ENCODE measurements at places on chromosomes 3 and 15.

GRCh38 chr15:93274257-93274656, 185.2 kb upstream of the RGMA start:
- H3K4me3 ChIP-seq, result no peak overlapping the region
- H3K27ac ChIP-seq, result no peak overlapping the region
- no peak for DNase-seq
- no peaks in the 10 kb centered on the region for H3K27me3 ChIP-seq

GRCh38 chr15:78049691-78050440, 27.6 kb downstream of the TBC1D2B start:
- peaks cover 22% of the 10 kb centered on the region for H3K4me1 ChIP-seq
- peak; percentile 48 for DNase-seq
- H3K27me3 ChIP-seq, result no peaks in the 10 kb centered on the region
- peaks cover 27% of the 10 kb centered on the region for H3K36me3 ChIP-seq
- H3K4me3 ChIP-seq, result no peak overlapping the region

GRCh38 chr3:134892761-134893160, 97.7 kb downstream of the EPHB1 start:
- no peaks in the 10 kb centered on the region for H3K27me3 ChIP-seq
- H3K4me1 ChIP-seq, result no peaks in the 10 kb centered on the region
- H3K4me3 ChIP-seq, result no peak overlapping the region
- no peak overlapping the region for H3K27ac ChIP-seq
- no peaks in the 10 kb centered on the region for H3K36me3 ChIP-seq

GRCh38 chr3:30135190-30135589, 471.2 kb upstream of the TGFBR2 start:
- no peaks in the 10 kb centered on the region for H3K36me3 ChIP-seq
- H3K27ac ChIP-seq, result no peak overlapping the region
- no peaks in the 10 kb centered on the region for H3K4me1 ChIP-seq
- H3K27me3 ChIP-seq, result no peaks in the 10 kb centered on the region
- no peak overlapping the region for H3K4me3 ChIP-seq

GRCh38 chr3:180142041-180142440, 105.3 kb upstream of the PEX5L start:
- no peak for DNase-seq
- H3K36me3 ChIP-seq, result no peaks in the 10 kb centered on the region
- no peaks in the 10 kb centered on the region for H3K4me1 ChIP-seq
- H3K4me3 ChIP-seq, result no peak overlapping the region

DNA sequence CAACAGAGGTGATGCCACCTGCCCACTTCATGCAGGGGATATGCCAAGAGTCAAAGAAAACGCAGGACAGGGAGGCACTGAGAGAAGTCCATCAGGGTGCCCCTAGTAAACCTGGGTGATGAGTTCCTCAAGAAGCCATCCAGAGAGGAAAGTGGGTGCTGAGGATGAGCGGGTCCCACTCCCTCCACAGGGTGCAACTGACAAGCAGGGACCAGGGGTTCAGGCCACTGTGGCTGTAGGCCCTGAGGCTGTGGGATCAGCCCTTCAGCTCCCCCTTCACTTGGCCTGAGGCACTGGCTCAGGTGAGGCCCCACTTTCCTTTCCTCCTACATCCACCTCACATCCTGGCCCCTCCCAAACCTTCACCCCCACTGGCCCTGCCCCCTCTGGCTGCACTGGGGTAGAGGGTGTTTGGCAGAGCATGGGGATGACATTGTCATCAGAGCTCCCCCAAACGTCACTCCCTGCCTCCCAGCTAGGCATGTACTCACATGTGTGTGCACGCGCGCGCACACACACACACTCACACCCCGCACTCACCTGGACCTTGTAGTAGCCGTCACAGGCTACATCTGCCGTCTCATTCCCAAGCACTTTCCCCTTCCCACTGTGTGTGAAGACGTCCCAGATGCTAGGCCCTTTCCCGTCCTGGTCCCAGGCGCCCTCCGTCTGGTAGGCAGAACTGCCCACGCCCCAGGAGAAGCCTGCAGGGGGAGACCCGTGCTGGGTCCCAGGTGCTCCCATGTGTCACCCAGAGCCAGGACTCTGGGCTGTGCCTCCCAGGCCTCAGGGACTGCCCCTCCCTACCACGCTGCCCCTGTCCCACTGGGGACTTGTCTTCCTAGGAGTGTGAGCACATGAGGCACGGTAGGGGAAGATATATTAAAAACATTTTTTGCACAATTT, 1.4 kb downstream of the LCTL start:
- peaks cover 7% of the 10 kb centered on the region for H3K27me3 ChIP-seq
- H3K4me1 ChIP-seq, result no peaks in the 10 kb centered on the region
- no peak overlapping the region for H3K27ac ChIP-seq
- DNase-seq, result no peak

GRCh38 chr3:188197388-188197847, 43.5 kb downstream of the LPP start:
- no peaks in the 10 kb centered on the region for H3K27me3 ChIP-seq
- no peak overlapping the region for H3K4me3 ChIP-seq
- H3K4me1 ChIP-seq, result no peaks in the 10 kb centered on the region
- H3K27ac ChIP-seq, result no peak overlapping the region
- DNase-seq, result no peak

- peaks cover 68% of the 10 kb centered on the region for H3K36me3 ChIP-seq
- no peak overlapping the region for H3K4me3 ChIP-seq
- peak; percentile 56 for DNase-seq
- H3K27ac ChIP-seq, result no peak overlapping the region
- peaks cover 41% of the 10 kb centered on the region for H3K4me1 ChIP-seq
Observed at GRCh38 chr15:85746641-85747040, 48.1 kb downstream of the KLHL25 start.

DNA sequence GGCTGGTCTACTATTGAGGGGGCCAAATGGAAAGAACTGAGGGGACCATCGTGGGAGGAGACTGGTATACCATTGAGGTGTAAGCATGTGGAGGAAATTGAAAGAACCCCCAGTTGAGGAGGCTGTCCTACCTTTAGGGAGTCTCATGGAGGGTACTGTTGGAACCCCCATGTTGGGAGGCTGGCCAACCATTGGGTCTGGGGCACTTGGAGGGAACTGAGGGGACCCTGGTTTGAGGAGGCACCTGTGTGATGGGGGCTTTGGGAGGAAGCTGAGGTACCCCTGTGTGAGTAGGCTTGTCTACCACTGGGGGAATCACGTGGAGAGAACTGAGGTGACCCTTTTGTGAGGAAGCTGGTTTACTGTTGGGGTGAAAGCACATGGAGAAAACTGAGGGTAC, 157.5 kb downstream of the FBLN2 start:
- H3K4me3 ChIP-seq, result no peak overlapping the region
- H3K36me3 ChIP-seq, result no peaks in the 10 kb centered on the region
- H3K27ac ChIP-seq, result no peak overlapping the region
- no peaks in the 10 kb centered on the region for H3K27me3 ChIP-seq

GRCh38 chr3:46700772-46701171, 420 bp upstream of the TMIE start:
- peak; percentile 81 for DNase-seq
- H3K4me3 ChIP-seq, result peak overlapping the region; percentile 57
- peak overlapping the region; percentile 29 for H3K27ac ChIP-seq
- H3K4me1 ChIP-seq, result peaks cover 40% of the 10 kb centered on the region
- no peaks in the 10 kb centered on the region for H3K36me3 ChIP-seq
- H3K27me3 ChIP-seq, result no peaks in the 10 kb centered on the region

DNA sequence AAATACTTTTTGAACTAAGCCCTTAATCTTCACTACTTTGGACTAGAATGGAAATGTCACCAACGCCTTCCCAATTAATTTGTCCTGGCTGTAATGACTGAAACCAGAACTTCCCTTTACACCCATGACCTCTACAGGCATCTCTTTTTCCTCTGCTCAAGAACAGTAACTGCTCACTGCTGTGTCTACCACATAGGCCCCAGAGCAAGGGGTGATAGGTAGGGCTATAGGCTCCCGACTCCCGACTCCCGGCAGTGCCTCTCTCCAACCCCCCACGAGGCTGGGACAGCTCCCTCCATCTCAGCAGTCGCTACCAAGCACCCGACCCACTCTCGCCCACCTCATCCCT, 384 bp upstream of the LEKR1 start:
- DNase-seq, result no peak
- H3K4me3 ChIP-seq, result peak overlapping the region; percentile 67
- H3K27ac ChIP-seq, result peak overlapping the region; percentile 89
- H3K27me3 ChIP-seq, result no peaks in the 10 kb centered on the region
- H3K4me1 ChIP-seq, result no peaks in the 10 kb centered on the region
- no peaks in the 10 kb centered on the region for H3K36me3 ChIP-seq

DNA sequence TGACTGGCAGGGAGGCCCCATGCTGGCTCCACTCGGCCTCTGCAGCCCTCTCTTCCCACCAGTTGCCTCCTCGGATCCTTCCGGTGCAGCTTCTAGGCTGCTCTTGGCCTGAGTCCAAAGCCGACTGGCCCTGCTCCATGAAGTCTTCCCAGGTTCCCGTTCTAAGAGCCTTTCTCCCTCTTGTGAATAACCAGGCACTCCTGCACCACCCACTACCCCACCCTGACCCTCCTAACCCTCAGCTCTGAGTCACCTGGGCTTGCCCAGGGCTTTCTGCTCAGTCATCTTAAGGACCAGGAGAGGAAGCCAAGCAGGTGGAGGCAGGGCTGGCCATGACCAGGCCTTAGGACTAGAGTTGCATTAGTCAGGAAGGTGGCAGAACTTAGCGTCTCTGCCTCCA, 28.1 kb upstream of the CNBP start:
- no peak overlapping the region for H3K4me3 ChIP-seq
- no peaks in the 10 kb centered on the region for H3K36me3 ChIP-seq
- no peaks in the 10 kb centered on the region for H3K4me1 ChIP-seq
- DNase-seq, result peak; percentile 76
- H3K27me3 ChIP-seq, result no peaks in the 10 kb centered on the region

GRCh38 chr3:123008840-123009239, 18.7 kb downstream of the SEMA5B start:
- no peak for DNase-seq
- no peak overlapping the region for H3K27ac ChIP-seq

- no peaks in the 10 kb centered on the region for H3K27me3 ChIP-seq
- H3K4me3 ChIP-seq, result no peak overlapping the region
- peaks cover 20% of the 10 kb centered on the region for H3K4me1 ChIP-seq
- DNase-seq, result no peak
Observed at GRCh38 chr3:187227658-187228258, 30.5 kb downstream of the RTP1 start.

GRCh38 chr3:15810702-15811101, 12.9 kb upstream of the ANKRD28 start:
- H3K4me1 ChIP-seq, result peaks cover 10% of the 10 kb centered on the region
- no peaks in the 10 kb centered on the region for H3K36me3 ChIP-seq
- H3K4me3 ChIP-seq, result no peak overlapping the region
- no peaks in the 10 kb centered on the region for H3K27me3 ChIP-seq
- no peak for DNase-seq

- H3K27ac ChIP-seq, result no peak overlapping the region
- H3K4me1 ChIP-seq, result peaks cover 13% of the 10 kb centered on the region
- no peaks in the 10 kb centered on the region for H3K27me3 ChIP-seq
- DNase-seq, result no peak
- H3K36me3 ChIP-seq, result no peaks in the 10 kb centered on the region
Observed at GRCh38 chr3:108493862-108494261, 16.5 kb downstream of the MYH15 start.

DNA sequence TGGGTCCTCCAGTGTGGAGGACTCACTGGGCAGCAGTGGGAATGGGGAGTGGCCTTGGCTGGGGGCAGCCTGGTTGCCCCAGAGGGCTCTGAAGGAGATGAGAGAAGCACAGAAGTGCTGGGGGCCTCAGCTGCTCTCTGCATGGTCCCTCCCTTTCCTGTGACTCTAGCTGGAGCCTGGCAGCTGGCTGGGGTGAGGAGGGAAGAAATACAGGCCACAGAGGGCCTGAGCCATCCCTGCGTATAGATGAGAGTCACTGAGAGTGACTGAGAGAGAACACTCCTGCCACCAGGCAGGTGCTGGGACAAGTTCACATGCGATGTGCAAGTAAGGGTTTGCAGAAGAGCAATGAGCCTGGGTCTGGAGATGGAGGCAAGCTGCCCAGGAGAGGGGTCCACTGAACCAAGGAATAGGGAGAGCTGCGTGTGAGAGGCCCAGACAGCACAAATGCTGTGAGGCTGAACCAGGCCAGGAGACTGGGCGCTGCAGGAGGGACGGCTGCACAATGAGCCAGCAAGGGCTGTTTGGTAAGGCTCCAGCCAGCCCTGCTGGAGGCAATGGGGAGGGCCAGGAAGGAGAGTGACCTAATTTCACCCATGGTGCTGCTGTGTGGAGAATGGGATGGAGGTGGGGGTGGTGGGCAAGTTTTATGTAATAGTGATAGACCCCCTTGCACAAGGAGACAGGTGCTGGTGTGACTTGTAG, 87.2 kb downstream of the CLSTN2 start:
- DNase-seq, result peak; percentile 72
- no peaks in the 10 kb centered on the region for H3K4me1 ChIP-seq
- no peaks in the 10 kb centered on the region for H3K36me3 ChIP-seq
- no peak overlapping the region for H3K4me3 ChIP-seq
- peak overlapping the region; percentile 74 for H3K27ac ChIP-seq

GRCh38 chr3:184558726-184559125, 2.9 kb upstream of the EPHB3 start:
- DNase-seq, result no peak
- H3K27me3 ChIP-seq, result peaks cover 6% of the 10 kb centered on the region
- H3K4me1 ChIP-seq, result no peaks in the 10 kb centered on the region
- no peak overlapping the region for H3K27ac ChIP-seq
- H3K4me3 ChIP-seq, result no peak overlapping the region

GRCh38 chr3:4504340-4505261, 11.5 kb downstream of the ITPR1 start:
- peaks cover 43% of the 10 kb centered on the region for H3K4me1 ChIP-seq
- no peak for DNase-seq
- peaks cover 5% of the 10 kb centered on the region for H3K36me3 ChIP-seq
- H3K4me3 ChIP-seq, result peak overlapping the region; percentile 45
- no peaks in the 10 kb centered on the region for H3K27me3 ChIP-seq

DNA sequence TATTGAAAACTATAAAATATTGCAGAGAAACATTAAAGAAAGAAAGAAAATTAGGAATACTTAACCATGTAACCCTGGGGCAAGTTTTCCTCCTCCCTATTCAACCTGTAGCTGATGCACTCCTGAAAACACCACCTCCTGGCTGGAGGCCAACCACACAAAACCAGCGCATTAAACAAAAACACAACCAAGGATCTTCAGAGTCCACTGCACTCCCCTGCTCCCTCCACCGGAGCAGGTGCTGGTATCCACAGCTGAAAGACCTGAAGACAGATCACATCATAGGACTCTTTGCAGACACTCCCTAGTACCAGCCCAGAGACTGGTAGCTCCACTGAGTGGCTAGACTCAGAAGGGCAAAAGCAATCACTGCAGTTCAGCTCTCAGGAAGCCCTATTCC, 13.6 kb upstream of the ADAMTS17 start:
- no peak overlapping the region for H3K27ac ChIP-seq
- peaks cover 14% of the 10 kb centered on the region for H3K27me3 ChIP-seq
- no peak for DNase-seq
- peaks cover 6% of the 10 kb centered on the region for H3K4me1 ChIP-seq
- no peaks in the 10 kb centered on the region for H3K36me3 ChIP-seq

GRCh38 chr3:8503461-8503860, 1.8 kb downstream of the LMCD1 start:
- DNase-seq, result no peak
- H3K36me3 ChIP-seq, result no peaks in the 10 kb centered on the region
- H3K4me1 ChIP-seq, result peaks cover 49% of the 10 kb centered on the region
- H3K27ac ChIP-seq, result peak overlapping the region; percentile 81

- H3K4me3 ChIP-seq, result no peak overlapping the region
- no peaks in the 10 kb centered on the region for H3K4me1 ChIP-seq
- H3K27ac ChIP-seq, result no peak overlapping the region
- no peaks in the 10 kb centered on the region for H3K27me3 ChIP-seq
- no peaks in the 10 kb centered on the region for H3K36me3 ChIP-seq
- no peak for DNase-seq
Observed at GRCh38 chr3:181425074-181425473, 286.7 kb upstream of the SOX2 start.

Data from tibial artery (tissue), 4 donors.